Retinal pigment epithelial cell (primary cell): ENCODE measurements at places on chromosomes 7 and 10.

DNA sequence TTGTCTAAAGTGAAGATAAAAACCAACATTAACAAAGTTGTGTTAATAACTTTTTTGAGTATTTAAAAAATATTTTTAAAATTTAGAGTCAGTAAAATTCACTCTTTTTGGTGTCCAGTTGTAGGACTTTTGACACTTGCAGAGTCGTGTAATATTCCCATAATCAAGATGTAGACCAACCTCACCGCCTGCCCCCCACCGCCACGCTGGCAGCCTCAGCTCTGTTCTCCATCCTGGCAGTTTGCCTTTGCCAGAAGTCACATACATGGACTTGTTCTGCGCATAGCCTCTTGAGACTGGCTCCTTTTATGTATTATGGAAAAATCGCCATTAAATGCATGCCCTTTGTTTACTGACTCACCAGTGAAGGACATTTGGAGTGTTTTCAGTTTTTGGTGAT is 27.3 kb upstream of the SYCE1 start:
- DNase-seq, result no peak

DNA sequence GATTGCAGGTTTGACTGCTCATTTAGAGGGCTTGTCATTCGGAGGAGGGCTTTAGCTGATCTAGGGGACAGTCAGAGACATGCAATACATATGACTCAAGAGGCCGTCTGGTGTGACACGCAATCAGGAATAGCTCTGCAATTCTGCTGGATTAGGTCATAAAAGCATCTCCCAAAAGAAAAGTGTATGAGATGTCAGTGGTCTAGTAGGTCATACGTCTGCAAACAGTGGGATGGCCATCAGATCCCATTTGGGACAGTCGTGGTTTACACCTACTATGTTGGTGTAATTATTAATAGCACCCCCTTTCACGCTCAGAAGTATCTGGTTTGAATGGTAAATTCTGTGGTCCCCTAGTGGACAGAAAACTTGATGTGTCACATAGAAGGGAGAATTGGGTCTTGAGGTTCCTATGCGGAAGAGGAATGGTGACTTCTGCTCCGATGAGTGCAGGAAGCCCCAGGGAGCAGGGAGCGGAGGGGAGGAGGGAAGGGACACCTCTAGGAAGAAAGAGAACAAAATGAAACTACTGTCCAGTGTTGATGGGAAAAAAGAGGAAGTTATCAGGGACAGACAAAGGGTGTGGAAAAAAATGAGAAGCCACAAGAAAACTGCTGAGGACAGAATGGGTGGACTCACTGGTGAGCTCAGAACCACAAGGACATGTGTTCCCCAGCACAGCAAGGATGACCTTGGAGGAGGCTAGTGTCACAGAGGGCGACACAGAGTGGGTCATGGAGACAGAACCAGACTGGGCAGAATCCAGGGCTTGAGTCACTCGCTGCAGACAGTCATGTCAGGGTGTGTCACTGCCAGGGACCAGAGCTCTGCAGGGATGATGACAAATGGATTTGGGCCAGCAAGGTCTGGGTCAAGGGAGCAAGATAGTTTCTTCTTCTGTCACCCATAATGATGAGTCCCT is 59.9 kb downstream of the MAP3K8 start:
- DNase-seq, result no peak

DNA sequence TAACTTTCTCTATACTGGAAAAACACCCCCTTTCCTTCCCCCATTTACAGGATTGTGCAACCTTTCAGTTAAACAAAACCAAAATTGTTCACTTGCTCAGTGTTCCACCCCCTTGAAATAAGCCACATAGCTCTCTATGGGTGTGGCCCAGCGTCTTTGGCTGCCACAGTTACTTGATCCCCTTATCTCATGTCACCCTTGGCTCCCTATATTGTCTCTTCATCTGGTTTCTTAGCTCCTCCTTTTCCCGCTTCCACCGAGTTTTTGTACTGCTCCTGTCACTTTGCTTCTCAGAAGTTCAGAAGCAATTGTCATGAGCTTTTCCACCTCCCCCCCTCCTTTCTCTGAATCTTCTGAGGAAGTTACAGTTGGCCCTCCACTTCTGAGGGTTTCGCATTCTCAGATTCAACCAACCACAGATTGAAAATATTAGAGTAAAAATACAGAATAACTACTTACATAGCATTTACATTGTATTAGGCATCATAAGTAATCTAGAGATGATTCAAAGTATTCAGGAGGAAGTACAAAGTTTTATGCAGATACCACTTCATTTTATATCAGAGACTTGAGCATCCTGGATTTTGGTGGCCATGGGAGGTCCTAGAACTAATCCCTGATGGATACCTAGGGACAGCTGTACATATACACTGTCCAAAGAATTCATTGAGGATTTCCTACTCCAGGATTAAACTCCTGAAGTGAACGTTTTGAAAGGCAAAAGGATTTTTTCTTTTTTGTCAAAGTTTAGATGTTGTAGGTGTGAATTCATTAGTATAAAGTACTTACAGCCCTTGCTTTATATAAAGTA is 60.4 kb downstream of the ADD3 start:
- no peak for DNase-seq

- DNase-seq, result no peak
Observed at GRCh38 chr10:61063034-61063433, 119.0 kb upstream of the RHOBTB1 start.

GRCh38 chr10:17789396-17789795 is 19.8 kb upstream of the MRC1 start:
- no peak for DNase-seq

GRCh38 chr7:94301024-94301586 is 93.6 kb upstream of the COL1A2 start:
- DNase-seq, result peak; percentile 88

DNA sequence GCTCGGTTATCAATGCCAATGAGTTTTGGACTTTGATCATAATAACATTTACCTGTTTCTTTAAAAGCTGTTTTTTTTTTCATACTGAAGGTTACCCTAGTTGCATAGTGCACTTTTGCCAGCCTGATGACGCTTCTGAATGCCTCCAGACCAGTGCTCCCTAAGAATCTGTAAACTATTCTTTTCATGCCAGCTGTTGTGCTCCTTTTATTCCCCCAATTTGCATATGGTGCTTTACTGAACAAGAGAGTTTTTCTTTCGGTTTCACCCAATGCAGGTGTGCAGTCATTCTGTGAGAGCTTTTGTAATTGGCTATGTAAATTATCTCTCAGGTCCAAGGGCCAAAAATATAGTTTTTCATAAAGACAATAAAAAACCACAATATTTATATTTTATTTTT is 48.1 kb upstream of the GLCCI1 start:
- no peak for DNase-seq

GRCh38 chr10:7520507-7521485 is 110.0 kb upstream of the SFMBT2 start:
- no peak for DNase-seq

DNA sequence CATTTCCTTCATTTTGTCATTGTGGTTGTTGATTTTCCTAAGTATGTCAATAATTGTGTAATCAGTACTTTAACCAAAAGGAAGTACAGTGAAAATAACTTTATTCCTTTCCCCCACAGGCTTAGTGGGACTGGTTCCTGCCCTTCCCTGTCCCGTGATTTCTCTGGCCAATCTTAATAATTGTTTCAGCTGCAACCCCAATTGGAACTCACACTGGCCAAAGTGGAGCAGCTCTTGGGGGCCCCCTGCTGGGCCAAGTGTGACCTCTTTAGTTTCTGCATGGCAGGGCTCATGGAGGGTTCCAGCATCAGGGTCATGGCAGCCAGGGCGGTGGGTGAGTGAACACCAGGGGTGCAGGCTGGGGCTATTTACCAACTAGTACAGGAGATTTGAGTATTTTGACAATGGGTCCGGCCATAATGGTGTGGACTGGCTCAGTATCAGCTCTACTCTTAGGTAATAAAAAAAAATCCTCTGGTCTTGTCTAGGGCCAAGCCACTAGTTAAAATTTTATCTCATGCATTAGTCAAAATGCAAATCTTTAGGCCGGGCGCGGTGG is 31.7 kb downstream of the CYCS start:
- no peak for DNase-seq

- DNase-seq, result no peak
Observed at GRCh38 chr10:49743464-49744075, 18.6 kb downstream of the OGDHL start.

- DNase-seq, result no peak
Observed at GRCh38 chr7:36010656-36011587, 142.1 kb upstream of the EEPD1 start.

DNA sequence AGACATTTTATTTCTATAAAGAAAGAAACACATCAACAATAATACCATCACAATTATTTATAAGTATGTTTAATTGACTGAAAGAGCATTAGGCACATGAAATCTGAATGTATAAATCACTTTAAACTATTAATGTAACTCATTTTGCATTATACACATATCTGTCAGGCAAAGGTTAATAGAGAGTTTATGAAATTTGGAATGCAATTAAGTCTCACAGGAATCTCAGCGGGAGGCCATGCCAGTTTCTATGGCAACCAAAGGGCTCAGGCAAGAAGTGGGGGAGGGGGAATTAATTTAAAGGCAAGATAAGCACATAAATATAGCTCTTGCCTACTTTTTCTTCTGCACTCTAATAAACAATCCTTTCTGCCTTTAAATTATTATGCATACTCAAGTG is 152.6 kb downstream of the SLC16A9 start:
- DNase-seq, result peak; percentile 78

DNA sequence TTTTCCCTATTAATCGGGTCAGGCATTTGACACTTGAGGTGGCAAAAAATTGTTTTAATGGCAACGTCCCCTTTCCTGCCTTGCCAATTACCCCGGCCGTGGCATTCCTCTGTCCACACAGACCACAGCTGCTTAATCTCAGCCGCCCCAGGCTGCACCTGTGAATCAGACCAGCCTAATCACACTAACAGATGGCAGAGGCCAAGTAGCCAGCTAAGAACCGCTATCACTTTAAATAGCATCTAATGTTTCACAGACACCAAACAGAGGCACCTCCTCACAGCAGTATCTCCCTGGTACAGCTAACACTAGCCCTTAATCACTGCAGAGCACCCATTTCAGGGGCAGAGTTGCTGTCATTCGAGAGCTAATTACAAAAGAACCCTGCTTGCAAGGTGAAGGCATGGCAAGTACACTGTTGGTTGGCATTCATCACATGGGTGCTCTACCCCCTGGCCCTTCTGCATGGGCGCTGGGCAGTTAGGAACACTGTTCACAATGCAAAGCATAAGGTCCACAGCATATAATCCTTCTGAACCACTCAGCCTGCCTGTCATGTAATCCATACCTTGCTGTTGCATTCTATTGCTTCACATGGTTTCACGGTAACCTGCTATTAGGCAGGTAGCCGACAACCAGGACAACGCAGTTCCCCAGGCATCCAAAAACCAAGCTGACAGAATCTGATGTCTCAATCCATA is 38.8 kb downstream of the FGFR2 start:
- no peak for DNase-seq

GRCh38 chr10:130483691-130484467 is 347.7 kb downstream of the GLRX3 start:
- no peak for DNase-seq

DNA sequence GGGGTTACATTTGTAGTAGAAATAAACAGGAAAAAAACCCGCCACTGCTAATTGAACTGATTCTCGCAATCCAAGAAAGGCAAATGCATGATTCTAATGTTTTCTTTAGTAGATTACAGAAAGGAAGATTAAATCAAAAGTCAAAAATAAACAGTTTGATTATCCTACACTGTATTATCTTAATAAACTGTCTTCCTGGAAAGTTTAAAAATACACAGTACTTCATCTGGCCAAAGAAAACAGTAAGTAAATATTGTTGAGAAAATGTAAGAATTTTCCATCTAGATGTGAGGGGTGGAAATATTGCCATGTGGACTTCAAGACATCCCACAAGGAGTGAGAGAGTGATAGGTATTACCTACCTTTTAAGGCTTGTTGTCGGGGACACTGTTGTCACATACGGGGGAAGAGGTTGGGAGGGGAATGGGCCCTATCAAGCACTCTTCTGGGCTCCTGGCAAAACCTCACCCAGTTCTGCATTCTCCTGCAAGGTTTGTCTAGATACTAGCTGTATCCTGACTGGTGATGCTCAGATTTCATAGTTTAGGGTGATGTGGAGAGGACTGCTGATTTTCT is 17.8 kb downstream of the GRK5 start:
- DNase-seq, result no peak

GRCh38 chr7:18386607-18387006 is 108.9 kb upstream of the HDAC9 start:
- DNase-seq, result no peak
